ENCODE measurements at places on chromosomes 11 and 22.

GRCh38 chr11:42021911-42022310 lies 562.5 kb upstream of the LRRC4C start:
- DNase-seq, result no peak

GRCh38 chr11:7457211-7457610 lies 28.1 kb upstream of the OLFML1 start:
- DNase-seq, result peak; percentile 31

DNA sequence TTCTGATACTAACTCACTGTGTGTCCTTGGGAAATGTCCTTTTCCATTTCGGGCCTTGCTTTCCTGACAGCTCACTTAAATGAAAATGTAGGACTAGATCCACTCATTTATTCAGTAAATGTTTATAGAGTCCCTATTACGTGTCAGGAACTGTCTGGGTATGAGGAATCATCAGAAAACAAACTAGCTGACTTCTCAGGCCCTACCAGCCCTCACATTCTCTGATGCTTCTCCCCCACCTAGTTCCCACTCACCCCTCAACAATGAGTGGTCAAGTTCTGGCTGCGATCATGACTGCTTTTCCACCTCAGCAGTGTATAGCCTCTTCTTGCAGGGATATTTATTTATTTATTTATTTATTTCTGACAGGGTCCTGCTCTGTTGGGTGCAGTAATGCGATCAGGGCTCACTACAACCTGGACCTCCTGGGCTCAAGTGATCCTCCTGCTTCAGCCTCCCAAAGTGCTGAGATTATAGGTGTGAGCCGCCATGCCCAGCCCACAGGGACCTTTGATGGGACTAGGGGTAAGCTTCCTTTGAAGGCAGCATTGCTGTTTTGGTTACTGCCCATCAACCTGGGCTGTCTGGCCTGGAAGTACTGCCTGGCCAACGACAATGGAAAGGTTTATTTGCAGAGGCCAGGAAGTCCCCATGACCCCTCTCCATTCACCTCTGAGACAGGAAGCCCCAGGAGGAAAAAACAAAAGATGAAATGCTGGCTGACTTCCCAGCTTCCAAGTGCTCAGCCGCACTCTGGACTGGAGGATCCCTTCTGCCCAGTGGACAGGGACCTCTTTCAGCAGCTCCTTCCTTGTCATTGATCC lies 33.1 kb upstream of the POLD3 start:
- DNase-seq, result no peak

DNA sequence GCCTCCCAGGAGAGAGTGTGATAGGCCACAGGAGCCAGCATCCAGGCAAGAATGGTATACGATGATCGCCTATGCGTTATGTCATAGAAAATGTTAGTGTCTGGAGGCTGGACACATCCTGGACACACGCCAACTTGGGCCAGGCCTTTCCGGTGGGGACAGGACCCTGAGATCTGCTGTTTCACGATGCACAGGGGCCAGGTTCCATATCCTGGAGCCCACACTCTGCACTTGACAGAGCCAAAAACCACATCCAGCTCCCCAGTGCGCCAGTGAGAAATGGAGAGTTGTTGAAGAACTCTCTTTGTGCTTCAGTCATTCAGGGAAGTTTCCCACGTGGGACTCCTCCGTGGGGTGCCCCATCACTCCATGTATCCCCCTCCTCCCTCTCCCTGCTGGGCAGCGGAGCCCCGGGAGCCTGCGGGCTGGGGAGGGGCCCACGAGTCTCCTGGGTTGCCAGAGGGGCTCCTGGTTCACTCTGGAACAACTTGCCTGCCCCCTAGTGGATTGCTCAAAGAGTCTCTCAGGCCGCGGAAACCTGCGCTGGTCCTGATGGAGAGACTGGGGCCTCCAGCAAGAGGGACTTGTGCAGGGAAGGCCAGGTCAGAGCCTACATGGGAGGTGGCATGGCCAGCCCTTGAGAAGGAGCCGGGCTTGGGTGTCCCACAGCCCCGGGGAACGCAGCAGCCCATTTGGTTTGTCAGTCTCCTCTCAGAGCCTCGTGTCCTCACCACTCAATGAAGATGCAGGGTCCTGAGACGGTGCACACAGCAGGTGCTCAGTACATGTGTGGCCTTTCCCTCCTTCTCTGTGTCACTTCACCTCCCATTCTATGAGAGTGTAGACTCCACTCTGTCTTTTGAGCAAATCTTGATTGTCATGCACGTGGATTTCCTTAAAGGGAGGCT lies 10.2 kb upstream of the LRRC32 start:
- DNase-seq, result peak; percentile 23

DNA sequence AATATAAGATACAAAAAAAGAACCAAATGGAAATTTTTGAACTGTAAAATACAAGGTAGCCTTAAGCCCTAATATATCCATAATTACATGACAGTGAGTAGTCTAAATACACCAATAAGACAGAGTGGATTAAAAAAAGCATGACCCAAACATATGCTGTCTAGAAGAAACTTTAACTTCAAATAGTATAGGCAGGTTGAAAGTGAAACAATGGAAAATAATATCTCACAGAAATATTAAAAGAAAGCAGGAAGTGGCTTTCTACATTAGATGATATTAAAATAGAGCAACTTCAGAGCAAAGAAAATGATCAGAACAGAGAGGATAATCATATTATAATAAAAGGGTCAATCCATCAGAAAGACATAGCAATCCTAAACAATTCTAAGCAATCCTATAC lies 21.8 kb downstream of the DCUN1D5 start:
- no peak for DNase-seq

DNA sequence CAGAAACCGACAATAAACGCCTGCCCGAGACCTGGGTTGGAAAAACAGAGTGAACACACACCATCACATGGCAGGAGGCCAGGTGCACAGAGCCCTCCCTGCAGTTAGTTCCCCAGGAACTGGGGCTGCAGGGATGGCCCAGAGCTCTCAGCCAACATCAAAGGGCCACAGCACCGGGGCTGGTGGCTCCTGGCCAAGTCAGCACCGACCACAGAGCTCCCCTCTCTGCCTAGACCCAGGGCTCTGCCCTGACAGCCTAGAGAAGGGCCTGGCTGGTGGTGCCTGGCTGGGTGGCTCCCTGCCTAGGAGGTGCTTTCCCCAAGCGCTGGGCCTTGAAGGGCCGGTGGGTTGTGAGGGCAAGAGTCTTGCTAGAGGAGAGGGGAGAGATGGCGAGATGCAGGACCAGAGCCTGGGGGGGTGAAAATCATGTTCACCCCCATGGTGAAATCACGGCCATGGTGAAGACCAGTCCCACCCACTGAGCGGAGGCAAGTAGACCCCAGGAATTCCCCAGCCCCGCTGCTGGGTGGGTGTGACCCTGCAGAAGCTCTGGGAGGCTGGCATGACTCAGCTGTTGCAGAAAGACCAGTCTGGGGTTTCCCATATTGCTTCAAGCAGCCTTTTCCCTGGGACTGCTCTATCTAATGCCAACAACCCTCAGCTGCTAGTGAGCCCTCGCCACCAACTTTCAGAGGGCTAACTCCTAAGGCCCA lies 7.2 kb upstream of the BID start:
- no peak for DNase-seq

- DNase-seq, result no peak
Observed at GRCh38 chr11:14044916-14045315, 82.4 kb downstream of the SPON1 start.

DNA sequence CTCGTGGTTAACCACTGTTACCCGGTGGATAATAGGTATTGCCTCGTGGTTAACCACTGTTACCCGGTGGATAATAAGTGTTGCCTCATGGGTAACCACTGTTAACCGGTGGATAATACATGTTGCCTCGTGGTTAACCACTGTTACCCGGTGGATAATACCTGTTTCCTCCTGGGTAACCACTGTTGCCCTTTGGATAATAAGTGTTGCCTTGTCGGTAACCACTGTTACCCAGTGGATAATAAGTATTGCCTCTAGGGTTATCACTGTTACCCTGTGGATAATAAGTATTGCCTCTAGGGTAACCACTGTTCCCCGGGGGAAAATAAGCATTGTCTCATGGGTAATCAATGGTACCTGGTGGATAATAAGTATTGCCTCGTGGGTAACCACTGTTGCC lies 15.0 kb upstream of the NXPE4 start:
- no peak for DNase-seq

- no peak for DNase-seq
Observed at GRCh38 chr22:38753948-38754750, 1.6 kb downstream of the SUN2 start.

- DNase-seq, result no peak
Observed at GRCh38 chr11:82903843-82904586, 2.5 kb downstream of the DDIAS start.

GRCh38 chr11:38598418-38598817 lies 2000.4 kb upstream of the RAG2 start:
- DNase-seq, result no peak

DNA sequence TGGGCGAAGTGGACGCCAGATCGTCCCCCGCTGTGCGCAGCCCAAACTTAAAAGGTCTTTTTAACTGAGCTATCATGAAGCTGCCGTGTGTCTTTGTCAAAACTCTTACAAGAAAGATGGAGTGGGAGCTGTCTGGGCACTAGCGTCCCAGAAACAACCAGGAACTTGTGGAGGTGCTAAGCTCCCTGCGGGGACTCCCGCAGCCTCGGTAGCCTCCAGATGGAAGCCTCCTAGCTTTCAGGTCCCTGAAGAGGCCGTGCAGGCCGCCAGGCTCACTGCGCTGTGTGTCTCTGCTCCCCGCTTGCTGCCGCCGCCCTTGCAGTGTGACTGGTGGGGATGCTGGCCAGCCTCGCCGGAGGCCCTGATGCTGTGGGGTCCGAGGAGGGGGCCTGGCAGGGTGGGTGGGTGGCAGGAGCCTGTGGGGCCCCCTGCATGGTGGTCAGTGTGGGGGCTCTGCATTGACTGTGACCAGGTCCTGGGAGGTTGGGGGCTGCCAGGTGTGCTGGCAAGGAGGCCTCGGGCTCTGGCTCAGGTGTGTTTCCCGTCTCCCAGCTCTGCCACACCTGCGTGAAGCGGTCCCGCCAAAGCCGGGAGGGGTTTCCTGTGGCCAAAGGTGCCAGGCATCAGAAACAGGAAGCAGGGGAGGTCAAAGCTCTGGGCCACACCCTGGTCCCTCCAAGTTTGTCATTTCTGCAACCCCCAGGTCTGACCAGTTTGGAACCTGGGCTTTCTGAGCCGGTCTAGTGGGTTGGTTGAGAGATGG lies 1.2 kb downstream of the TRABD start:
- no peak for DNase-seq

- DNase-seq, result no peak
Observed at GRCh38 chr11:102933627-102934026, 21.9 kb downstream of the MMP13 start.

GRCh38 chr11:64489831-64490441 lies 101.1 kb upstream of the SLC22A12 start:
- DNase-seq, result peak; percentile 16

DNA sequence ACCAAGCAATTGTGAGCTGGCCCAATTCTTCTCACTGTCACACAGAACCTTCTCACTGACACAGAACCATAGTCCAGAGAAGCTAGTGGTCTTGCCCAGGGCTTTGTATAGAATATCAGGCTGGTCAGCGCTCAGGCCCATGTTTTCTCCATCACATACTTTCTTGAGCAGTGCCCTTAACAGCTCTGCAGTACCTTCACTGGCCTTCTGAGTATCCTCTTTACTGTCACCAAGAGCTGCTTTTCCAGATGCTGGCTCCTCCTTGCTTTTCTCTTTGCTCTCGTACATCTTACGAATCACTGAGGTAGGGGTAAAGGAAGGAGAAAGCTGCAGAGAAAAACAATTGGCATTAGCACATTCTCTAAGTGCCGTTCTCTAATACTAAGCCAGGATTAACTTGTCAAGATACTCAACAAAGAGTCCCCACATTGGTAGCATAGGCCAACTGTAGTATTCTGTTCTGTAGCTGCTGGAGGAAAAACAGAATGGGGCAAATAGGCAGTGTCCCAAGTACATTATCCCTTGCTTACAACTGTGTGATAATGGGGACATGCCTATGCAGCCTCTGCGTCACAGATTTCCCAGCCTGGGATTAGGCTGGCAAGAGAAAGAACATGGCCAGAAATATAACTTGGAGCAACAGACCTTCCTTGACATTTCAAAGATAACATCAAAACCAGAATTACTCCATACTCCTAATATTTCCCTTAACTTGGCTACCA lies 43.5 kb downstream of the DRG1 start:
- DNase-seq, result no peak

- DNase-seq, result no peak
Observed at GRCh38 chr11:93908689-93909088, 58.3 kb upstream of the VSTM5 start.

DNA sequence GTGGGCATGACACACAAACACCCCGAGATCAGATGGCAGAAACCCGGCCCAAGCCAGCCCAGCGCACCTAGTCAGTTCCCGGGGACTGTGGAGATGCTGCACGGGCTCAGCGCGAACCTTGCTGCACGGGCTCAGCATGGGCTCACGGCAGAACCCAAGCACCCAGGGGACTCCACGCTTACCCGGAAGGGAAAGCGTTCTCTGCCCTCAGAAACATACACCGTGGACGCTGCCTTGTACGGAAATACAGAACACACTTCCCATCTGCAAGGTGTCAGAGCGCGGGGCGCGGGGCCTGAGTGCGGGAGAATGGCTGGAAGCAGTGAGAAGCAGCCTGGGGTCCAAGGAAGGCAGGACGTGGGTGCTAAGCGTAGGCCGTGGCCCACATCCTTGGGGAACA lies 319.9 kb downstream of the NTM start:
- no peak for DNase-seq

GRCh38 chr22:29089507-29089906 lies 16.7 kb downstream of the KREMEN1 start:
- no peak for DNase-seq

DNA sequence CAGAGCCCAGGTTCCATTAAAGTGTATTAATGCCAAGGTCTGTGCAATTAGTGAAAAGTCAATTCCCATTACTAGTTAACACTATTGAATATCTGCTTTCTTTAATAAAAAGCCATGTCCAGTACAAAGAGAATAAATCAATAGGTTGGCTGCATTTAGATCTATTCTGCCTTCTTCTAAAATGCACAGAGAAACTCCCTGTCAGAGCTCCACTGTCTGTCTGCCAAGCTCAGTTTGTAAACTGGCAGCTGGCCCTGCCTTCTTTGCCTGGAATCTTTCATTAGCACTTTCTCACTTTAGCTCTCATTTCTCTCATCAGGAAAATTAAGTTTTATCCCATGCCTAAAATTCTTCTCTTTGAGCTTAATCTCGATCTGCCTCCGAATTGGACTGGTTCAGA lies 35.6 kb downstream of the ARL14EP start:
- no peak for DNase-seq

GRCh38 chr22:25405841-25406509 lies 158.5 kb upstream of the GRK3 start:
- DNase-seq, result no peak

- DNase-seq, result no peak
Observed at GRCh38 chr22:30941363-30941740, 27.2 kb downstream of the MORC2 start.

- DNase-seq, result no peak
Observed at GRCh38 chr11:60857378-60858232, 1.9 kb upstream of the PTGDR2 start.

GRCh38 chr11:123362186-123362585 lies 67.9 kb upstream of the GRAMD1B start:
- no peak for DNase-seq

- DNase-seq, result no peak
Observed at GRCh38 chr22:19059481-19060278, 62.5 kb downstream of the DGCR2 start.
